ENCODE measurements at places on chromosomes 7 and 10.

- DNase-seq: no peak
Observed at GRCh38 chr7:90597563-90598253, 1.6 kb downstream of the CDK14 start.

DNA sequence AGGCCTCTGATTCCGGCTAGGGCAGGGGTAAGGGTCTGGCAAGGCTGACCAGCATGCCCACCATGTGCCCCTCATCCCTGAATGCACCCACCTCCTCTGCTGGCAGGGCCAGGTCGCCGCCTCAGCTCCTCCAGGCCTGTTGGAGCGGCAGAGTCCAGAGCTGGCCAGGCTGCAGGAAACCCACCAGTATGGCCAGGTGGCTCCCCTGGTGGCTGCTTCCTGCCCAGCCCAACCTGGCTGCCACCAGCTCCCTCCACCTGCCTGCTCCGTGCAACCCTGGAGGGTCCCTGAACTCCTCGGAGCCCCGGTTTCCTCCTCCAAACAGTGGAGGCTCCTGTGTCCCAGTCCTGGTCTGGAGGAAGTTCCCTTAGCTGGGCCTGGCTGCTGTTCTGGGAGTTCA lies 39.6 kb downstream of the MICALL2 start:
- no peak for DNase-seq

DNA sequence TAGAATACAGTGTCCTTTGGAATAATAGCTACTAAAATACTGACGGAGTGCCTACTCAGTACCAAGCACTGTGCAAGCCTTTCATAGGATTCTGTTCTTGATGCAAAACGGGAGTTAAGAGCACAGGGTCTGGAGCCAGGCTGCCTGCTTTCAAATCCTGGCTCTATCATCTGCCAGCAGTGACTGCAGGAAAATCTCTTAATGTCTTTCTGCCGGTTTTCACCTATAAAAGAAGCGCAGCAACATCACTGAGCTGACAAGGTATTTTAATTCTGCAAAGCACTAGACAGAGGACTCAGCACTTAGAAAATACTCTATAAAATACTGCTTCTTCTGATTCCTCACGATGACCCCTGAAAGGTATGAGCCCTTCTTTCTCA lies 659 bp downstream of the FIGNL1 start:
- no peak for DNase-seq

DNA sequence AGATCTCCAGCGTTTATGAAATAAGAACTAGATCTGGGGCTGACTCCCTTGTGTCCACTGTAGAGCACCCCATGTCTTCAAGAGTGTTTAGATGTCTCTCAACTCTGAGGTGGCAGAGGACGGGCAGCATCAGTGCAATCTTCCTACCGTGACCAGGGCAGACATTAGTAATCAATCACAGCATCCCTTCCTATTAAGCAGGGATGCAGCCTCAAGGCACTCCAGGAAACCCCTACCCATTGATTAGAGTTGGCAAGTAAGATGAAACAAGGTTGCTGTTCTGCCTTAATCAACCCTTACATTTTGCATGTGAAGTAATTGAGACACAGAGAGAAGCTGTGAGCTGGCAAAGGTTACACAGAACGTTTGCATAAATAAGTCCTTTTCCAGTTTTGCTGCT lies 283.7 kb upstream of the ZMIZ1 start:
- DNase-seq: no peak

DNA sequence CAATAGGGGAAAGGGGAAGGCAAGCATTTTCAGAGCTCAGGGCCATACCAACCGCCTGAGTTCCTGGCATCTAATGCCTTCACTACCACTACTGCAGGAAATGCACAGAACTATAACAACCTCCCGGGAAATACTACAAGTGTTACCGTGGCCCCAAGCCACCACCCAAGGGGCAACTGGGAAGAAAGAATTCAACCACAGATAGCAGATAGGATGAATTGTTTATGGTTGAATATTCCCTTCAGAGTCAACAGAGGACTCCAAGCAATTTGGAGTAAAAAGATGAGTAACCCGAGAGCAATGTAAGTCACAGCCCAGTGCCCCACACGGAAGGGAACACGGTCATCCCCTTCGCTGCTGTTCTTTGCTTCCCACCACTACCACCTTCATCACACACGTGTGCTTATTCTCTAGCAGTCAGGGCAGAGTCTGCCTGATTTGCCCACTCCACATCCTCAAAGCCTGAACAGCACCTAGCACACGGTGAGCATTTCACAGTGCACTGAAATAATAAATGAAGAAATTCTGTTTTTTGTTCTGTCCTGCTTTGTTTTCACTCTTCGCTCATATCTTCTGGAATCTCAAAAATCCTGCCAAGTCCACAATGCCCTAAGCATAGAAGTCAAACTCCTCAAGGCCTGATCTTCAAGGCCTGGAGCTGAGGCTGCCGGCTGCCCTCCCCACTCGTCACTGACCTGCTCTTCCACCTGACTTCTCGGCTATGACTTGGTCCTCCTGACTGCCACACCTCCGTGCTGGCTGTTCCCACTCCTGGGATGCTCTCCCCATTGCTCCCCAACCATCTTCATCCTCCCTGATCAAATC lies 221.1 kb downstream of the KCNMA1 start:
- DNase-seq: no peak

GRCh38 chr10:23448802-23449570 lies 10.1 kb downstream of the OTUD1 start:
- DNase-seq: no peak

GRCh38 chr10:123835575-123835974 lies 56.0 kb downstream of the CPXM2 start:
- DNase-seq: no peak

- no peak for DNase-seq
Observed at GRCh38 chr7:149427096-149427680, 33.7 kb downstream of the ZNF777 start.

DNA sequence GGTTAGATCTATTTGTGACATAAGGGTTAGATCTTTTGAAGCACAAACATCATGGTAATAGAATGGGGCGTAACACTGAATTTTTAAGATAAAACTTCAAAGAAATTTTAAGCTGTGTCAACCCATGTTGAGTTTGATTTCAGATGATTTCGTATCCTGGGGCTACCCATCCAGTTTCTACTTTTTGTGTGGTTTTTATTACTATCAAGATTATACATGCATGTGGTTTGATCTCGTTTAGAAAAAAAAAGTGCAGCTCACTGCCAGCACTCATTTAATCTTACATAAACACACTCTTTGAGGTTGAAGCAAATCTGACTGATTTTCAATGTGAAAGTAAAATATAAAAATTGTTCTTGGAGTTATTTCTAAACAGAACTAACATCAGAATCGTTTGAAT lies 140.8 kb upstream of the GRB10 start:
- DNase-seq: no peak

DNA sequence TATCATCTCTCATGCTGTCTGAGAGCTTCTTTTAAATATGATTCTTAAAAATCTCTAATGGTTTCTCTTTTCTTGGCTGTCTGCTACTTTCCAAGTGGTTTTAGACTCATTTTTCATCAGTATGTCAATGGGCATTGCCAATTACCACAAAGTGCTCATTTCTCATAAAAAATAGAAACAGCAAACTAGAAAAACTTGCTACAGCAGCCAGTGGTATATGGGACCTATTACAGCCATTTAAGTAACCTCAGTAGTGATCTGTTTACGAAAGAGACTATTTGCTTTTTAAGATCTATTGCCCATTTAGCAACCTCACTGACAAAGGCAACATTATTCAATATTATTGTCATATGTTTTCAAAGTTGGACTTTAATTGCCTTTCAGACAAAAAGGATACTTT lies 207.1 kb upstream of the RHOBTB1 start:
- DNase-seq: no peak

DNA sequence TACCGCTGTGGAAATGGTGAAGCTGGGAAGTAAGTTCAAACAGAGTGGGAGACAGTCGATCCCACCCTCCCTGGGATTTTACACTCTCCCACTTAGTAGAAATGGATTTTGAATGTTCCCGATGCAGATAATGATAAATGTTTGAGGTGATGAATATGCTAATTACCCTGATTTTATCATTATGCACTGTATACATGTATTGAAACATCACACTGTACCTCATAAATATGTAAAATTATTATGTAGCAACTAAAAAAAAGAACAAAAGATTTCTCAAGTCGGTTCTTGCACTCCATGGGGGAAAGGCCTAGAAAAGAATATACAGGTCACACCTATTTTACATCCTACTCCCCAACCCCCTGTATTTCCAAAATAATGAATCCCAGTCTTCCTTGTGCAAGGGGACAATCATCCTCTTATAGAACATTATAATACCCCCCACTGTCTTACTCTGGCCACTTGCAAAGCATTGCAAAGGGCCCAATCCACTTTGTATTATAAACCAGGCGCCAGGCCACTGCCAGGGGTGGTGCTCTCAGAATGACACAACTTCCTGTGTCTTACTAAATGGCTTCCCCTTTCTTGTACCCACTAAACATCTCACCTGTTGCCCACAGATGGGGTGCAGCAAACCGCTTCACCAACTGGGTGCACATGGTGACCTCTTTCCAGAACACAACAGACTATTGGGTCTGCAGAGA lies 20.6 kb upstream of the OR2AE1 start:
- no peak for DNase-seq

- DNase-seq: no peak
Observed at GRCh38 chr10:129459762-129460539, 7.1 kb upstream of the MGMT start.

DNA sequence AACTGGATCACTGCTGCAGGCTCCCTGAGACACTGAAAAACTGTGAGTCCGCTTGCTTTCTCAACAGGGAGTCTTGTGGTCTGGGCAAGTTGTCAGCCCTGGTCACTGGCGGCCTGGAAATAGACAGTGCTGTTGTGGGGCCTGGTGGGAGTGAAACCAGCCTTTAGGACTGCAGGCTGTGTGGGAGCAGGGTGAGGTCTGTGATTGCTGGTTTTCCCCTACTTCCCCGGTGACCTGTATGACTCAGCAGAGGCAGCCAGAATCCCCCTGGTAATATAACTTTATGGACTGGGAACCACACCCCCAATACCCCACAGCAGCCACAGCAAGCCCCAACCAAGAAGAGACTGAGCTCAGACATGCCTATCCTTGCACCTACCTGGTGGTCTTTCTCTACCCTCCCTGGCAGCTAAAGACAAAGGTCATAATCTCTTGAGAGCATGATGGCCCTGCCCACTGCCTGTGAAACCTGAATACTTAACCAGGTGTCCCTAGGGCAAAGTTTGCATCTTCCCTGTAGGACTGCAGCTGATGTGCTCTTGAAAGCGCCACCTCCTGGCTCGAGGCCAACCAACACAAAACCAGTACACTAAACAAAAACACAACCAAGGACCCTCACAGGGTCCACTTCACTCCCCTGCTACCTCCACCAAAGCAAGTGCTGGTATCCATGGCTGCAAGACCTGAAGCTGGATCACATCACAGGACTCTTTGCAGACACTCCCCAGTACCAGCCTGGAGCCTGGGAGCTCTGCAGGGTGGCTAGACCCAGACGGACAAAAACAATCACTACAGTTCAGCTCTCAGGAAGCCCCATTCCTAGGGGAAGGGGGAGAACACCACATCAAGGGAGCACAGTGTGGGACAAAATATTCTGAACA lies 7.2 kb upstream of the ADAM22 start:
- no peak for DNase-seq

DNA sequence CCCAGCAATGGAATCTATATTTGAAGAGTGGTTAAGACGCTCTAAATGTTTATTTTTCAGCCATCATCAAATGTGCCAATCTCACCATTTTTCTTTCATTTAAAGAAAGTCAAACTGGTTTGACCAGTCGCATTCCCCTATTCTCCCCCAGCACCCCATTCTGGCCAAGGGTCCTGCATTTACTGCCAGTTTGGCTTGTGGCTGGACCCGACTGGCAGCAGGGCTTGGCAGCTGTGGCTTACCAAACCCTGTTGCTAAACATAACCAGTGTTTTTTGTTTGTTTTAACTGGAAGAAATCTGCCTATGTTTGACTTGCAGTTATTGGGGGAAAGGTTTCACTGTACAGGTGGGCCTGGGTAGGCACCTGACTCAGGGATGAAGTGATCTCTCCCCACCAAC lies 116.3 kb downstream of the CYP26A1 start:
- no peak for DNase-seq

DNA sequence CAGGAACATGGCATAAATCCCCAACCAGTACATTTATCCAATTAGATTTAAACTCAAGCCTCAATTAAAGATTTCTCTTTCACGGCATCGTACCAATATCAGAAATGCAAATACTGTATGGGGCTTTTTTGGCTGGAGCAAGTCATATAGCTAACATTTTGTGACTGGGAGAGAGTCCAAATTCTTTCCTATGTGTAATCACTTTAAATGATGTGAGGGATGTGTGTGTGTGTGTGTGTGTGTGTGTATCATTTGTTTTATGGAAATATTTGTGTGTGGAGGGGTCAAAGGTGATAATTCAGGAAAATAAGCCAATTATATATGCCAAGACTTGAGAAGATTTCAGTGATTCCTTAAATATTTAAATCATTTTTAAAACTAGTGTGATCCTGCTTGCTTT lies 196.6 kb downstream of the TRIL start:
- DNase-seq: no peak

- no peak for DNase-seq
Observed at GRCh38 chr7:102463841-102464576, 654 bp downstream of the ALKBH4 start.

DNA sequence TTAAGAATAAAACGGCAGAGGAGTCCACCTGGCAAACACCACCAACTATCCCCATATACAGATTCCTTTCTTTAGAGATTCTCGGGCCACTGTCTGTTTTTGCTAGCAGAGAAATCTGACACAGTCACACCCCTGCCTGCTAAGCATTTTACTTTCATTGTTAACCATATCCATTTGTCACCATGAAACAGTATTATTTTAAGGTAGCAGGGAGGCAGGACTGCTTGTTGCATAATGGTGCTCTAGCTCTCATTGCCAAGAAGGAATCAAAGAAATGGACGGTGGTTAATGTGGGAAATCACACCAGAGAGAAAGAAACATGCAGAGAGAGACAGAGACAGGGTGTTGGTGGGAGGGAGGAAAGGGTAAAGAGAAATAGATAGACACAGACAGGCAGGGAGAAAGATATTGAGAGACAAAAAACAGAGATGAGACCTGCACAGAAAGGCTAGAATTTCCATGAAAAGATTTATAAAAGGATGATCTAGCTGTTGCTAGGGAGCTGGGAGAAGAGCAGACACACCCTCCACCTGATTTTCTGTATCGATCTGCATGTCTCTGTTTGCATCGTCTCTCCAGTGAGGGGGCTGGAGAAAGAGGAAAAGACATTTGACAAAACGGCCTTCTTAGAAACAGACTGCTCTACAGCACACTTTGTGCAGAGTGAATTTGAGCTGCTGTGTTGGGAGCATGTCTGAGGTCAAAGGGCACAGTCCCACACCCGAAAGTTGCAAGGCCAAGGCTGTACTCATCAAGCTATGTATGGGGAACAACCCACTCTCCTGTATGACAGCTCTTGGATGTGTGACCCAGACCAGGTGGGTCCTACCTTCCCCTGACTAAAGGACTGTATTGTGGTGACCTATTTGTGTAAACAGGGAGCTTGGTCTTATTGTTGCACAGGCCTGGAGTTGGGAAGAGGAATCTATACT lies 303.1 kb downstream of the FZD1 start:
- DNase-seq: no peak

DNA sequence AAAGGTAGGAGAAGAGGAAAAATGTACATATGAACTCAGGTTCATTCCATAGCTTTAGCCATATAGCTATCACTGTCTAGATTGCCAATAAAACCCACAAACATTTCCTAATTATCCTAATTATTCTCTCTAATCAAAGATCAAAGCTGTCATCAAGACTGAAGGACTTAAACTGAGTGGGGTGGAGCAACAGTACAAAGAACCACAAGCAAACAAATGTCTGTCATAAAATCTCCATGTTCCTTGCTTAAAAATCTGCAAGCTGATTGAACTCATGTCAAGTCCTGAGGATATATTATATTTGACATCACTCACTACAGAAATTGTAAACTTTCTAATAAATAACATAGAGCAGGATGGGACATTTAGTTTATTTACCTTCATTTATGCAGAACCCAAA lies 315.9 kb downstream of the SNX13 start:
- no peak for DNase-seq
